ENCODE measurements at places on chromosomes 7 and 10.

- no peak for DNase-seq
Measured at GRCh38 chr10:72242675-72243074, 26.6 kb upstream of the ASCC1 start.

DNA sequence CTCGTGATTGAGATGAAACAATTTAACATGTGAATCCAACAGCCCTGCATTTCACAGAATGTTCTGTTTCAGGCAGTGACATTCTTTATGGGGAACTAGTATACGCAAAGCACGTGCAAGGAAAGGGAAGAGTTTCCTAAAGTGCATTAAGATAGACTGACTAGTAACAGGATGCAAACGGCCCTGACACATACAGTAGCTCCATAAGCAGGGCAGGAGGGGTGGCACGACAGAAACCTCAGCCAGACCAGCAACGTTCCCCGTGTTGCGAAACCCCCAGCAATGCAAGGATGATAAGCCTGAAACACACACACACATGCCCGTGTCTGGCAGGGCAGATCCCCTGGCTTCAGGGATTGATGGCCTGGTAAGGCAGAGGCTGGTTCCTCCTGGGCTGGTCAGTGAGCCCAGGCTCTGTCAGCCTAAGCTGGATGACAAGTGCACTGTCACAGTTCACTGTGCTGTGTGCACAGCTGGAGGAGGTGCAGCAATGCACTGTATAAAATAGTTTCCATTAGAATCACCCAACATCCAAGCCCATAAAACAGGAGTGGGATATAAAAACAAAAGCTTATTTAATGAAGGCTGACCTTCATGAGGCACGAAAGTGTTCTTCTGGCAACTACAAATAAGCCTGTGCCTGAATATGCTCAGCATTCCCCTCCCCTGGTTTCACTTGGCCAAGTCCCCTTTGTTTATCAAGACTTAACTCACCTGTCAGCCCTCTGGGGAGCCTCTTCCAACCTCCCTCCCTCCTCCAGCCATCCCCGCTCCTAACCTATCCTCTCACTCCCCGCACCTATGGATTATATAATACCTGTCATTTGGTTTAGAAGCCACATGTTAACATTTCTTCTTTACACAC lies 88.8 kb downstream of the GSAP start:
- no peak for DNase-seq

- no peak for DNase-seq
Measured at GRCh38 chr10:36669615-36670352, 455.6 kb upstream of the ANKRD30A start.

- DNase-seq: no peak
Measured at GRCh38 chr10:19817231-19817933, 1.1 kb downstream of the PLXDC2 start.

- no peak for DNase-seq
Measured at GRCh38 chr7:800692-801091, 31.6 kb upstream of the SUN1 start.

DNA sequence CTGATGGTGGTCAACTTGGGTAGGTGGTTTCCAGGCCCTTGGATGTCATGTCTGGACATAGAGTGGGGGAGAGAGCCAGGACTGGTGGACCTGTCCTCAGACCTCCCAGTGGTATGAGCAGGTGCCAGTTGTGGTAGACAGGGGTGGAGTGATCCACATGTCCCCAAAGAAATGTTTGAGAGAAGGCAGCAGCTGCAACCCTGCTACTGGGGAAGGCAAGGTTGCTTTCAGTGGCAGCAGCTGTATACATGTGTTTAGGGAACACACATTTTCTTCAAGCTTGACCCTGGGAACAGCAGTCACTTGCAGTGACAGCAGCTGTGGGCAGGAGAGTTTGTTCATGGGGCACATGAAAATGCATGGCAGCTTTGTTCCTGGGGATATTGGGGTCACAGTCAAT lies 882.6 kb upstream of the C7orf33 start:
- no peak for DNase-seq

GRCh38 chr10:77530011-77530410 lies 107.6 kb downstream of the KCNMA1 start:
- no peak for DNase-seq

- DNase-seq: no peak
Measured at GRCh38 chr7:27678617-27679260, 16.1 kb upstream of the HIBADH start.

DNA sequence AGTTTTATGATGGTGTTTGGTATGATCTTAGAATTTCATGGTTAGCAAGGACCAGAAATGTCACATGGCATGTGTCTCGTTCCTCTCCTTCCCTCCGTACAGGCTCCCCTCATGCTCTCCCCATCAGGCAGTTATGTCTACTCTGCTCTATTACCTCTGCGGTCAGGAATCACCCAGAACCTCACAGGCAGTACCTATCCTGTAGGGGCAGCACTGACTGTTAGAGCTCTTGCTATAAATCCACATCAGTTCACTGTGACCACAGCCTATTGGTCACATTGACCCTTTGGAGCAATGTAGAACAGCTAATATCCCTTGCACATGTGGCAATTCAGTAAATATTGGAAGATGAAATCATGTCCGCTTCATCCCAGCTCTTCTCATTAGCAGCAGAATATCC lies 151.8 kb downstream of the WNT2 start:
- DNase-seq: no peak

- no peak for DNase-seq
Measured at GRCh38 chr7:93883078-93883916, 7.3 kb downstream of the TFPI2 start.

DNA sequence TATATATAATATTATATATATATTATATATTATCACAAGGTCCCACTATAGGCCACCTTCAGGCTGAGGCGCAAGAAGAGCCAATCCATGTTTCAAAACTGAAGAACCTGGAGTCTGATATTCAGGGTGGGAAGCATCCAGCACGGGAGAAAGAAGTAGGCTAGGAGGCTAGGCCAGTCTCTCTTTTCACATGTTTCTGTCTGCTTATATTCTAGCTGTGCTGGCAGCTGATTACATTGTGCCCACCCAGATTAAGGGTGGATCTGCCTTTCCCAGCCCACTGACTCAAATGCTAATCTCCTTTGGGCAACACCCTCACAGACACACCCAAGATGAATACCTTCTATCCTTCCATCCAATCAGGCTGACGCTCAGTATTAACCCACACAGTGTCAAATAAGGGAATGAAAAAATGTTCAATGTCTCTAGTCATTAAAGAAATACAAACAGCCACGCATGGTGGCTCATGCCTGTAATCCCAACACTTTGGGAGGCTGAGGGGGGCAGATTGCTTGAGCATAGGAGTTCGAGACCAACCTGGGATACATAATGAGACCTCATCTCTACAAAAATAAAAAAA lies 135.4 kb upstream of the PCBD1 start:
- DNase-seq: no peak

GRCh38 chr10:75959209-75959608 lies 527.8 kb downstream of the LRMDA start:
- DNase-seq: peak; percentile 37

DNA sequence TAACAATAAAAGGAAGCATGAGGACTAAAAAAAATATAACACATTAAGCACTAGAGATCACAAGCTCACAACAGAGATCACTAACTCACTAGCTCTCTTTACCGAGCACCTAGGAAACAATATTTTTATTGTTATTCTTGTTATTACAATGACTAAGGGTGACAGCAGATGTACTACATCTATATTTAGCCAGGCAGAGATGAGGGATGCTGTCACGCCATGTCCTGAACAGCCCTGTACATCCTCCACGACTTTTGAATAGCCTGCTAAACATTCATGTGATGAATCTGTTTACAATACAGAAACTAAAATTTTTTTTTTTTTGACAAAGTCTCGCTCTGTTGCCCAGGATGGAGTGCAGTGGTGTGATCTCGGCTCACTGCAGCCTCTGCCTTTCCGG lies 22.7 kb downstream of the FAM133B start:
- DNase-seq: no peak

DNA sequence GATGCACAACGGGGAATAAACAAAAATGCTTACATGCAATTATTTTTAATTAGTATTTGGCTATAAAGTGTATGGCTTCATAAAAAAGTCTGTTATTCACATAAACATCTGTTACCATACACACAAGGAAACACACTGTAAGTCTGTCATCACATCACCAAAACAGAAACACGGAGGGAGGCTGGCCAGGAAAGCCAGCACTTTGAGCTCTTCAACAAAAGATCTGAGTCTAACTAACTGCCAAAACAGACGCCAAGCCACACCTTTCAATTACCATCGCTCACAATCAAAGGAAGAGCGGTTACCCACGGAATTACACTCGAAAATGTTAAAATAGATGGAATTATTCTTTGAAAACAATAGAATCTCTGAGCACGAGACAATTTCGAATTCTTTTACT lies 49.2 kb upstream of the MGMT start:
- DNase-seq: no peak

DNA sequence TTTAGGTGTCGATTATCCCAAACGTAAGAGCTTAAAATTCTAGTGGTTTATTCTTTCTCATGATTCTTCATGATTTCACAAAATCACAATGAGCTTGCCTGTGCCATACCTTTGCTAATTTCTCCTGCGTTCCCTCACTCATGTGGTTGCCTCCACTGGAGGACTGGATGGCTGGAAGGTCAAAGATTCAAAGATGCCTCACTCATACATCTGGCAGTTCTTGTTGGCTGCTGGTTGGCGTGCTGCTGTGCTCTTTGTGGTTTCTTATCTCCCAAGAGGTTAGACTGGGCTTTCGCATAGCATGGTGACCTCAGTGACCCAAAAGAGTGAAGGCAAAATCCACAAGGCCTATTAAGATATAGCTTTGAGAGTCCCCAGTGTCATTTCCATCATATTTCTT lies 877.6 kb upstream of the AUTS2 start:
- no peak for DNase-seq

DNA sequence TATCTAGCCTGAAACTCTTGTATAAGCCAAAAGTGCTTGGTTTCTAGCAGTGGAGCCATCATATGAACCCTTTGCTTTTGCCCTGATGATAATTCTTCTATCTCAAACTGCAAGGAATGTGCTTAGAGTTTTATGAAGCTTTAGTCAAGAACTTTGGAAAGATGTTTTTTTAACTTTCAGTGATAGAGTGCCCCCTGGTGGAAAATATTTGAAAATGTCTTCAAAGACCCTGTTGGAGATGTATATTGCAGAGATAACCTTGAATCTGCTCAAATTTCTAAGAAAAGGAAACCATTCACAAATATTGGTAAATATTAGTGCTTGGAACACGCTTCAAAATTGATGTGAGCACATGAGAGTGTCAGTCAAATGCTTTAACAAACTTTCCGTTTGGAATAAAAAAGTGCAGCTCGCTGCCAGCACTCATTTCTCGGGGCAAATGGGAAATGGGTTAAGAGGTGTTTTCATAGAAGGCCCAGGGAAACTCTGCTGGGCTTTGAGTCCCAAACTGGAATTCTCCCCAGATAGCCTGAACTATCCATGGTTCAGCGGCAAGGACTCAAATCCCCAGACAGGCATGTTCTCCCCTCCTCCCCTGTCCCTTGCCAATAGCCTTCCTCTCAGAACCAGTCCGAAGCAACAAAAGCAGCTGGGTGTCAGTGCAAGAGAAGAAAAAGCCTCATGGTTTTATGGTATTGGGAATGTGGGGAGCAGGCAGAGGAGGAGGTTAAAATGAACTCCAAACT lies 129.3 kb downstream of the MYOF start:
- no peak for DNase-seq

DNA sequence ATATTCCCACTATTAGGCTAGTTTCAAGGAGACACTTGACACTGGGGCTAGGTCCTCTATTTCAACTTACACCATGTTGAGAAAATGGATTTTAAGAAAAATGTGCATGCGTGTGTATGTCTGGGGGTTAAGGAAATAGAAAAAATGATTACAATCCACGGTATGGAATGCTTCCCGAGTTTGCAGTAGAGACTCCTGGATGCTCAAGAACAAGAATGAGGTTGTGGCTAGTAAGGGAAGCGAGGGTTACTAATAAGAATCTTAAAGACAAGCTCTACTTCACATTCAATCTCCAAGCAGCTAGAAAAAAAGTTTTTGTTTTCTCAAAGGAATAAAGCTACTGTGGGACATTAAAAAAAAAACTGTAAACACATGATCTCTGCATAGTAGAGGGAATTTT lies 54.7 kb downstream of the ANK3 start:
- no peak for DNase-seq

GRCh38 chr10:104766341-104766740 lies 125.3 kb downstream of the SORCS3 start:
- no peak for DNase-seq

- DNase-seq: no peak
Measured at GRCh38 chr7:45601094-45601493, 26.9 kb downstream of the ADCY1 start.

- no peak for DNase-seq
Measured at GRCh38 chr10:28738200-28738599, 60.9 kb downstream of the BAMBI start.

DNA sequence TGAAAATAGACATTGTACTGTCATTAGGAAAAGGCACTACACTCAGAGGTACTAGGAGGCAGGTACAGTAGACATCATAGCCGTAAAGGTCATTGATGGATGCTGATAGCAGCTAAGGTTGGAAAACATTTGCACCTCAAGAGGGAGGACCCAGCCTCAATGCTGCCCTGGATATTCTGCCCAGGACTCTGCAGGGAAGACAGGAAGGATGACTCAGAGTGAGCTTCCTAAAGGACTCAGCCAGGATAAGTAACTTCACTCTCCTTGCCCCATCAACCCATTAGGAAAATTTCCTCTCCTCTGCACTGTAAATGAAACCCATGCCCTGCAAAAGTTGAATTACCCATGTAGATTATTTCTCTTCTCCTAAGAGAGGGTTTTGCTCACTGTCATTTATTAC lies 617.9 kb upstream of the MKI67 start:
- DNase-seq: no peak

- DNase-seq: no peak
Measured at GRCh38 chr10:126405239-126405775, 17.0 kb upstream of the ADAM12 start.

DNA sequence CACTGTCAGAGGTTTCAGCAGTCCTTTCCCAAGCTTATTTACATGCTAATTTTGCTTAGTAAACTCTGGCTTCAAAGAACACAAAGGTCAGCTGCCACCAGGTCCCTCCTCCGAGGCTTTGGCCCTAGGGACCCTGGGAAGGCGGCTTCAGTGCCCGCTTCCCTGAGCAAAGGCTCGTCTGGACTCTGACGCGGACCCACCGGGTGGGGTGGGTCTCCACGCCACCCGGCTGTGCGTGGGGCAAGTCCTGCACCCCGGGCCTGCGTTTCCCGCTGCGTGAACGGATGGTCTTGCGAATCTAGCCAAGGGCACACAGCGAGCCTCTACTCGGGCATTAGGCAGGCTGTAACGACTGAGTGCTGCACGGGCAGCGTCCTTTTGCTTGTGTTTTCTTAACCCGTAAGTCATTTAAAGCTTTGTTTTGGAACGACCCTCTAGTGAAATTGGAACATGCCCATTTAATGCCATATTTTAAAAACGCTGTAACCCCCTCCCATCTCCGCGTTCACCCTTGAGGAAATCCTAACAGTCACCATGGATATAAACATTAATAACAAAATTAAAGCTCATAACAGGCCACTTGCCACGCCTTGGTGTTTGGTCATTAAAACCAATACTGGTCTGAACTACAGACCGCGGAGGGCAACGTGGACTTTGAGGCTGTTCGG lies 828 bp downstream of the BNIP3 start:
- DNase-seq: peak; percentile 58
